CD4-positive, alpha-beta T cell treated with Interleukin-15 for 4 hours (primary cell): ENCODE measurements at places on chromosomes 6 and 20.

DNA sequence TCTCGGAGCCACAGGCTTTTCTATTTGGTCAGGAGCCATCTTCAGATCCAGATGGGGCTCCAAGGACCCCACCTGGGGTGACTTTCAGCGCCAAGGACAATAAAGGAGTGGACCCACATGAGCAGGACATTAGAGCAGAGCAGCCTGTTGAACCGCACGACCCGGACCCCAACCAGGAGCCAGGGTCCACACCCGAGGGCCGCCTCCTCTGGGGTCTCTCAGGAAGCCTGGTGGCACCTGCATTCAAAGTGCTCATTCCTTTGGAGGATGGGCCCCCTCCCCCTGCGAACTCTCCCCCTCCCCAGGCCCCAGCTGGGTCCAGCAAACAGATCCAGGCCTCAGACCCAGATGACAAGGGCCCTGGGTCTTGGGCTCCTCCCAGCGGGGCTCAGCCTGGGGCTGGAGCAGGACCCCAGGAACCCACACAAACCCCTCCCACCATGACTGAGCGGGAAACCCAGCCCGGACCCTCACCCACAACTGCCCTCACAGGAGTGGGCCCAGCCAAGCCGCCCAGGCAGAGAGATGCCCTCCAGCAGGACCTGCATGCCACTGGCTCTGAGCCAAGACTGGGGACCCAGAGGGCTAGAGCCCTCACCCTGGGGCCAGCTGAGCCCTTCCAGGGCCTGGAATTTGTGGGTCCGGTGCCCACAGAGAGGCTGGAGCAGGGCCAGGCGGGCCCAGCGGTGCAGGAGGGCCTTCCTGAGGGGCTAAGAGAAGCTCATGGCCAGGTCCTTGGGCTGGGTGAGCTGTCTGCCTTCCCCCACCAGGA is 23.9 kb downstream of the RAB44 start:
- no peak for DNase-seq

GRCh38 chr6:1633366-1634021 is 23.8 kb downstream of the FOXC1 start:
- DNase-seq, result no peak

DNA sequence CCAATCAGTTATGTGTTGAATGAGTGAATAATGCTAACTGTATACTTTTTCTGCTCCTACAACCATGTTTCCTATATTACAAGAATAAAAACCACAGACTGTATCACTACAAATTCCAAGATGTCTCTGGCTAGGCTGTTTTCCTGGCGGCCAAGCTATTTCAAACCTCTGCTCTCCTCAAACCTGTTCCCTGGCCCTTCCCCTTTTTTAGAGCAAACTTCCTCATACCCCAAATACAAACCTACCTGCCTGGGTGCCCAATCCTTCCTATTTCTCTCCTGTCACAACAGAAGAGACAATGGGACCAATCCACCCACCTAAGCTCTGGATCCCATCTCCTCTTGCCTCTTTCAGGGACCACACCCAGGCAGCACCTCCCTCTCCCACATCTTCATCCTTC is 7.5 kb downstream of the TOMM34 start:
- DNase-seq, result no peak

- DNase-seq, result no peak
These were observed 255.8 kb downstream of the NFATC2 start for GRCh38 chr20:51286758-51287157.

DNA sequence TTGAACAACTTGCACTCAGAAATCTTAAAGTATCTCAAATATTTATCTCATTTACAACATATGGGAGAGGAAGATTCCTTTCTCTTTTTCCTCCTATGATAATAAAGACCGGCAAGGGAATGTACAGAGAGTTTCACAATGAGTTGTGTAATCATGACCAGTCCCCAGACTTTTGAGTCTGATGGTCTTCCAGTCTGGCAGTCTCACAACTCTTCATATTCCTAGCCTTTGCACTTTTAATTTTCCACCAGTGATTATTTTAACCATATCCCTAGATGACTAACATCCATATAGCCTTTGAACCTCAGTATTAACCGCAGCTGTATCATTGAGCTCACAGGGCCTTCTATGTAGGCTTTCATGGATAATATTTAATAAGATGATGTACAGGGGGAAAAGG is 278.5 kb downstream of the KHDC1L start:
- no peak for DNase-seq

GRCh38 chr20:49882171-49882970 is 33.0 kb downstream of the SPATA2 start:
- DNase-seq, result no peak

DNA sequence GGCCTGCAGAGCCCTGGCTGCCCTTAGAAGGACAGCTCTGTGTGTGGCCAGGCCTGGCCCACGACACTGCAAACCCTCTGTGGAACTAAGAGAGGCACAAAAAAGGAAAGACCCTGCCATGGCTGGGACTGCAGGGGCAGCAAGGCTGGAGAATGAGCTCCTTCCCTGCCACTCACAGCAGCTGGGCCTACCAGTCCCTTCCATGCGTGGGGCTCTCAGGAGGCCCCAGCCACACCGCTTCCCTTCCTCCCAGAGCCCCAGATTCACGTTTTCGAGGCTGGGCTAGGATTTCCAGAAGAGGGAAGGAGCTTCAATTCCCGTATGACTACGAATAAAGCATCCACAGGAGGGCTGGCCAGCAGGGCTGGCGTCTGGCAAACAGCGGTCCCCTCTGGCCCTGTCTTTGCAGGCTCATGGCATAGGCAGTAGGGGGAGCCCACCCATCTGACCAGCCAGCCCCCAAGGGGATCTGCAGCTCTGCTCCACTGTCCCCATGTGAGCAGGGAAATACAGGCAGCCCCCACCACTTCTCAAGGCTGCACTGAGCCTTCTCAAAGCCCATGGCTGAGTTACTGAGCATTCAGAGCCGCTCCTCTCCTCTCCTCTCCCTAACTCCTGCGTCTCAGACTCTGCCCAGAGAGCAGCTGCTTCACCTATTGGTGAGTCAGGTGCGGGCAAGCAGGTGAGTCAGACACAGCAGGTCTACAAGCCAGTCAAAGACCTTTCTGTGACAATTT is 53.1 kb downstream of the NINL start:
- no peak for DNase-seq

GRCh38 chr6:134961366-134961765 is 11.5 kb upstream of the ALDH8A1 start:
- no peak for DNase-seq

GRCh38 chr6:24324617-24325016 is 33.2 kb downstream of the DCDC2 start:
- no peak for DNase-seq
